A673 (cell line): ENCODE measurements at places on chromosomes 6 and 20. TPM values are rescaled to one million over a fixed set of nuclear protein-coding genes. Genes with fewer than 3 reads are reported as not detected.

- peak; percentile 12 for DNase-seq
- no peak overlapping the region for H3K4me3 ChIP-seq
- H3K4me1 ChIP-seq, result peaks cover 18% of the 10 kb centered on the region
- H3K27ac ChIP-seq, result no peak overlapping the region
Measured at GRCh38 chr20:9160757-9161156, 91.9 kb downstream of the PLCB4 start.

GRCh38 chr6:139917951-139918630, 543.6 kb upstream of the CITED2 start:
- no peaks in the 10 kb centered on the region for H3K27me3 ChIP-seq
- H3K4me1 ChIP-seq, result peaks cover 17% of the 10 kb centered on the region
- no peak for DNase-seq
- no peak overlapping the region for H3K27ac ChIP-seq
- no peak overlapping the region for H3K4me3 ChIP-seq

DNA sequence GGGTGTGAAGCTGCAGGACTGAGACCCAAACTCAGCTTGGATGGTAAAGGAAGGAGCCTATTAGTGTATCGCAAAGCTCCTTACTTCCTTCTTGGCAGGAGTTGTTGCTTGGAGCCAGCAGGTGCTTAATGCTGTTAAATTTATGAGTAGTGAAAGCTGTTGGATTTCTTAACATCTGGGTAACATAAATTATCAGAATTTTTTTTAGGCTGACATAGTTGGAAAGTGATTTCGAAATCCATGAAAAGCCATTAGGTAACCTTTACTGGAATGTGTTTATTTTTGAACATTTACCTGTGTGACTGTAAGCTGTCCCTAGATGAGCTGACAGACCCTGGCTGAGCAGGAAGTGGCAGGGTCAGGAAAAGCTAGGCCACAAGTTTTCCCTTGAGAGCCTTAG, 470.4 kb upstream of the SLC35B3 start:
- H3K27me3 ChIP-seq, result no peaks in the 10 kb centered on the region
- peaks cover 15% of the 10 kb centered on the region for H3K4me1 ChIP-seq
- H3K27ac ChIP-seq, result no peak overlapping the region
- DNase-seq, result peak; percentile 64

- H3K4me3 ChIP-seq, result peak overlapping the region; percentile 72
- no peak for DNase-seq
- no peaks in the 10 kb centered on the region for H3K27me3 ChIP-seq
Measured at GRCh38 chr6:36677753-36678487, 594 bp upstream of the CDKN1A start.

DNA sequence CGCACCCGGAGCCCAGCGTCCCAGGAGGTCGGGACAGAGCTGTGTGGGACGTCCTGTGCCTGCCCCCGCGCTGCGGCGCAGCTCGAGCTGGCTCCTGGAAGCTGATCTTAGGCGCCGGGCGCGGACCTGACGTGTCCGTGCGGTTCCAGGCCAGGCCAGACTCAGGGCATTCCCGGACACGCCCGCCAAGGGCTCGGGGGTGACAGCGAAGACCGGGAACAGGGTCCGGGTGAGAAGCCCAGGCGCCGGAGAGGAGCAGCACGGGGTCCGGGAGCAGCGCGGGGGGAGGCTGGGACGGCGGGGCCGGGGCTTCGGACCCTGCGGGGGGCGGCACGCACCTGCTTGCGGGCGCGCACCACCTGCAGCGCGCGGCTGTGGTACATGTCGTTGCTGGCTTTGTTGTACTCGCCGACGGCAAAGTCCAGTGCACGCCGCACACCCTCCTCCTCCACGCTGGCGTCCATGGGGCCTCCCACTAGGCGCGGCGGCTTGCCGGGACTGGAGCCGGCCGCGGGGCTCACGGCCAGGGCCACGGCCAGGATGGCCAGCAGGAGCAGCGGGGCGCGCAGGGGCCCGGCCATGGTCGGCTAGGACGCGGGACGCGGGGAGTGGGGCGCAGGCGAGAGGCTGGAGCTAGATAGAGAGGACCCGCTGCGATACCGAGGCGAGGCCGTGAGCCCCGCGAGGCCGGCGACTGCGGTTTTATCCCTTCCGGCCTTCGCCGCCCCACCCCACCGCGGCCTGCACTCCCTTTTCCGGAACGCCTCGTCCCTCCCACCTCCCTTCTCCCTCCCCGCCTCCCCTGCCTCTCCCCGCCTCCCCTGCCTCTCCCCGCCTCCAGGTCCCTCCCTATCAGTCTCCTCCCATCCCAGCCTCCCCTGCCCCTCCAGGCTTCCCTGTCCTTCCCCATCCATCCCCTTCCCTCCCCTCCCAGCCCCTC, at the start of gene CST3:
TSS of gene CST3 (minus strand) at position 674 of the 940 bp plus-strand sequence. CDS start at position 581, 93 bp downstream.
- no peaks in the 10 kb centered on the region for H3K36me3 ChIP-seq
- DNase-seq, result peak; percentile 89
- no peaks in the 10 kb centered on the region for H3K4me1 ChIP-seq
- peak within 1 kb of the TSS; percentile 95 for H3K4me3 ChIP-seq
- peak within 1 kb of the TSS; percentile 85 for H3K27ac ChIP-seq

DNA sequence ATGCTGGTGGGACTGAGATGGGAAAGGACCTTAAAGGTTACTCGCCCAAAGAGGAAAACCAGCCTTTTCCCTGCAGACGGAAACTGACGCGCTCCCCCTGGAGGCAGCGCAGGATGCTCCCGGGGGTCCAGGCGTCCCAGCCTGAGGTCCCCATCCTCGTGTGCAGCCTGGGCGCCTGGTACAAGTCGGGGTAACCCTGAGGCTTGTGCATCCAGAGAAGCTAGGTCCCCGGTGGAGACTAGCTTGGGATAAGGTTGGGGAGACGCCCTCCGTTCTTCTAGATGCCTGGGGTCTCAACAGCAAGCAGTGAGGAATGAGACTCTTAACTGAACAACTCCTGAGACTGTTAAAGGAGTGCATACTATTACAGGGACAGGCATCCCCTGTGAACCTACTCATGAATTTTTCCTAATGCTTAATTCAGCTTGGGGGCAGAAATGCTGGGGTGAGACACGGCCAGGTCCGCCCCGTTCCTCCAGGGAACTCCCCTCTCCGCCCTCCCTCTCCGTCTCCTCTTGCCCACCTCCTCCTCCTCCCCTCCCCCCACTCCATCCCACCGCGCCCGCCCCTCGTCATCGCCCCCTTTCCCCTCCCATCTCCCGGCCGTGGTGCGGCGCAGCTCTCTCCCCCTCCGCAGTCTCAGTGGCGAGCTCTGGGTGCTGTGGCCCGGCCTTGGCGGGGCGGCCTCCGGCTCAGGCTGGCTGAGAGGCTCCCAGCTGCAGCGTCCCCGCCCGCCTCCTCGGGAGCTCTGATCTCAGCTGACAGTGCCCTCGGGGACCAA, at the start of gene PRSS35:
TSS of gene PRSS35 (plus strand) at position 634 of the 781 bp plus-strand sequence. CDS start 10,908 bp downstream, outside the sequence.
- peak within 1 kb of the TSS; percentile 64 for H3K4me3 ChIP-seq
- peak; percentile 89 for DNase-seq
- peaks cover 18% of the 10 kb centered on the region for H3K4me1 ChIP-seq
- H3K27ac ChIP-seq, result peak within 1 kb of the TSS; percentile 75
- no peaks in the 10 kb centered on the region for H3K36me3 ChIP-seq

DNA sequence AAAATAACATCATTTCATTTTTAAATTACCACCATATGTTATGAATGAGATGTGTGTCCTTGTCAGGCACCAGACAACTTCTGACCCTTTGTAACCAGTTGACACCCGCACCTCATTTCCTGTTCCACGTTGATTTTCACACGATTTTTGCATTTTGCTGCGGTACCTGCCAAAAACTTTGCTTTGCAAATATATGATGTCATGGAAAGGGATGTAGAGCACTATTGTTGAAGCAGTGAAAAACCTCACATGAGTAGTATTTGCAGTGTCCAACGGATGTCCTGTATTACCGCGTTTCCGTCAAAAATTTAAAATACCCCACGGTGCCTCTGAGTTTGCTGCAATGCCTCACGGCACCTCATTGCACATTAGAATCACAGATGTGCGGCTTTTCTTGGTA, 115.6 kb downstream of the MTHFD1L start:
- no peaks in the 10 kb centered on the region for H3K4me1 ChIP-seq
- DNase-seq, result no peak
- no peak overlapping the region for H3K4me3 ChIP-seq
- H3K27me3 ChIP-seq, result no peaks in the 10 kb centered on the region
- peaks cover 4% of the 10 kb centered on the region for H3K36me3 ChIP-seq

DNA sequence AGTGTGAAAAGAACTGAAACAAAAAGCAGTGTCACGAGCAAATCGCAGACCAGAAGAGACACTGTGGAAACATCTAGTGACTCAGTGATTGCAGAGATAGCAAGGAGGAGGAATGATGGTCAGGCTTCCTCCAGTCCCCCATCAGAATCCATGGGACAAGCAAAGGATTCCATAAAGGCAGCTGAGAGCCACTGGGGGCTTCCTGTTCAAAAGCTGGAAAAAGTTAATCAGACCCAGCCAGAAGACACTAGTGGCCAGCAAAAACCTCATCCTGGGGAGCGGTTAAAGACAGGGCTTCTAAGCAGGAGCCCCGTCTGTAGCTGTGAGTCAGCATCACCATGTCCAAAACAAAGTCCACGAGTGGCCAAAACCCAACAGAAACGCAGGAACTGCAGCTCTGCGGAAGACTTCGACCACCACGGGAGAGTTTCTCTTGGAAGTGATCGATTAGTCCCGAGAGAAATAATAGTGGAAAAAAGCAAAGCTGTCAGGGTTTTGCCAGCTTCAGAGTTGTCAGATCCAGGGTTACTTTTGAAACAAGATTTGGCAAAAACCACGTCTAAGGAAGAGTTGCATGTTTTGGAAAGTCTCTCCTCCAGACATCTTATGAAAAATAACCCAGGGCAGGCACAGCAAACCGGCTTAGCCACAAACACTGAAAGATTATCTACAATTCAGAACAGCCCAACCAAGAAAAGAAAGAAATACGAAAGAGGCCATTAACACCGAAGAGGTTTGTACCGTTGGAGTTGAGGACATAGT, 51.0 kb downstream of the JAG1 start:
- H3K27ac ChIP-seq, result no peak overlapping the region
- no peaks in the 10 kb centered on the region for H3K27me3 ChIP-seq
- H3K36me3 ChIP-seq, result no peaks in the 10 kb centered on the region
- H3K4me3 ChIP-seq, result no peak overlapping the region

DNA sequence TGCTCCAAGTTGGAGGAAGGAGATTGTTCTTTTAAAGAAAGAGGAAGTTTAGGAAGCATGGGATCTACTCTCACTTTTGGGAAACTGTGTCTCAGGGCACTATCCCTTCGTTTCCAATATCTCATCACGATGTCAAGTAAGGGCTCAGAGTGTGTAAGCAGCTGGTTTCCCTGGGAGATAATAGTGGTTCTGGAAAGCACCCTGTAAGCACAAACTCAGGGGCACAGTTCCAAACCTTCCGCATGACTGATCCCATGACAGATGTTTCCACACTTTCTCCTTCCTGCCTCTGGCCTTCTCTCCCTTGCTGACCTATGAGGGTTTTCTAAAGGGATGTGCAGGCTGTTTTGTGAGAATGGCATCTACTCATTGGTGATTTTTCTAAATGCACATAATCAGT, 33.9 kb downstream of the ADTRP start:
- H3K4me1 ChIP-seq, result no peaks in the 10 kb centered on the region
- no peaks in the 10 kb centered on the region for H3K36me3 ChIP-seq
- DNase-seq, result peak; percentile 21
- H3K4me3 ChIP-seq, result no peak overlapping the region

GRCh38 chr20:42370075-42370474, 751.9 kb upstream of the CHD6 start:
- no peak overlapping the region for H3K4me3 ChIP-seq
- H3K36me3 ChIP-seq, result no peaks in the 10 kb centered on the region
- H3K27me3 ChIP-seq, result peaks cover 11% of the 10 kb centered on the region

- H3K4me3 ChIP-seq, result peak overlapping the region; percentile 89
- H3K4me1 ChIP-seq, result no peaks in the 10 kb centered on the region
- H3K27me3 ChIP-seq, result no peaks in the 10 kb centered on the region
- no peaks in the 10 kb centered on the region for H3K36me3 ChIP-seq
Measured at GRCh38 chr20:18138266-18138582, 561 bp downstream of the KAT14 start.

DNA sequence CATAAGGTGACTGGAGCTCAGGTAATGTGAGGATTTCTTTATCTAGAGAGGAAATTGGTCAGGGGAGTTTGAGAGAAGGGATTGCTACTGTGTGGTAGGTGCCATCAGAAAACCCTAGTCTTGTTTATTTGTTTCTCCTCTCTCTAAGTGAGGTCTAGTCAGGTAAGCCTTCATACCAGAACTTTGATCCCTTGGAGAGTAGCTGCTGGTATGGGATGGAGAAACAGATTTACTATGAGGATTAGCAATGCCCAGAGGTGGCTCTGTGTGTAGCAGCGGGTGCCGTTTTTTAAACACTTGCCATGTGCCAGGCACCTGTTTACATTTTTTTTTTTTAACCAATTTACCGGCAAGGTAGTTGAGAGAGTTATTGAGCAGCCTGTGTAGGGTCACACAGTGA, 19.5 kb downstream of the CMTR1 start:
- no peaks in the 10 kb centered on the region for H3K27me3 ChIP-seq
- DNase-seq, result no peak
- peaks cover 6% of the 10 kb centered on the region for H3K4me1 ChIP-seq
- peaks cover 7% of the 10 kb centered on the region for H3K36me3 ChIP-seq

DNA sequence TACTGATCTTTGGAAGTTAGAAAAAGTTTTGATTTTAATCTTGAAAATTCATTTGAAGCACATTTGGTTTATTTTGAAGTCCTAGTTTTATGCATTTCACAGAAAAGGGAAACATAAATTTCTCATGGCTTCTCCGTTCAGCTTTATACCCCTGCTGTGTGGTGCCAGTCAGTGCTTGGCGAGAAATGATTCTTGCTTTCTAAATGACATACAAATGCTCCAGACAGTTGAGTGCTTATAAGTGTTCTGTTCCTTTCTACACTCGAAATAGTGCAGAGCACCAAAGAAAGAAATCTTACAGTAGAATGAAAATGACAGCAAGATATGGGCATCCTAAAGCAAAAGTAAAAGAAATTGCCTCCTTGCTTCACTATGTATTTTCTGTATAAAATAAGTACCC, 9.0 kb upstream of the ZNF292 start:
- no peak overlapping the region for H3K4me3 ChIP-seq
- no peaks in the 10 kb centered on the region for H3K36me3 ChIP-seq
- no peak for DNase-seq
- no peaks in the 10 kb centered on the region for H3K27me3 ChIP-seq

- no peak for DNase-seq
- no peaks in the 10 kb centered on the region for H3K4me1 ChIP-seq
- peaks cover 16% of the 10 kb centered on the region for H3K27me3 ChIP-seq
Measured at GRCh38 chr20:40887105-40887504, 141.5 kb upstream of the TOP1 start.

DNA sequence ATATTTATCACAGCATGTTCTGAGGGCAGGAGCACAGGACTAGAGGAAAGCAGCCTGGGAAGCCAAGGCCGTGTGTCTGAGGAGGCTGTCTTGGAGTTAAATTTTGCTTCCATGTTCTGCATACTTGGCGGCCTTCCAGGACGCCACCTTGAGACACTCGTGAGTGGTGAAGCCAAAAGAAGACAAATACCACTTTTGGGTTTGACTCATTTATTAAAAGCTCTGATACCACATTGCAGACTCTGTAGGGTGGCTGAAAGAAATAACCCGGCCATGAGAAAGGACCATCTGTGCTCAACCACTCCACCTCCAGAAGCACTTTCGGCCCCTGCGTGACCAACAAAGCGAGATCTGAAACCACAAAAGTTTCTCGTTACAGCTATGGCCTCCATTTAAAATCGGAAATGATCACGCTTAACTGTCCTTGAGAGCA, 120.0 kb downstream of the TMEM242 start:
- DNase-seq, result no peak
- no peak overlapping the region for H3K27ac ChIP-seq
- peaks cover 36% of the 10 kb centered on the region for H3K36me3 ChIP-seq
- H3K4me1 ChIP-seq, result no peaks in the 10 kb centered on the region
- no peak overlapping the region for H3K4me3 ChIP-seq

Gene PI16
- total RNA-seq, result not detected in 2 replicates

Gene SMPDL3A
- 10.3 and 12.4 TPM in 2 replicates for total RNA-seq

Gene HLA-DMA
- 1.4 and 1.9 TPM in 2 replicates for total RNA-seq

Gene C6orf141
- total RNA-seq, result 9.7 and 11.7 TPM in 2 replicates

Gene LAMA2
- 2.2 TPM in 2 replicates for total RNA-seq

Gene HM13
- total RNA-seq, result 182 and 196 TPM in 2 replicates

Gene BPI
- not detected in 2 replicates for total RNA-seq

Gene B3GAT2
- not detected in 2 replicates for total RNA-seq
